ENCODE measurements at places on chromosomes 2 and 18. TPM values are rescaled to one million over a fixed set of nuclear protein-coding genes. Genes with fewer than 3 reads are reported as not detected.

DNA sequence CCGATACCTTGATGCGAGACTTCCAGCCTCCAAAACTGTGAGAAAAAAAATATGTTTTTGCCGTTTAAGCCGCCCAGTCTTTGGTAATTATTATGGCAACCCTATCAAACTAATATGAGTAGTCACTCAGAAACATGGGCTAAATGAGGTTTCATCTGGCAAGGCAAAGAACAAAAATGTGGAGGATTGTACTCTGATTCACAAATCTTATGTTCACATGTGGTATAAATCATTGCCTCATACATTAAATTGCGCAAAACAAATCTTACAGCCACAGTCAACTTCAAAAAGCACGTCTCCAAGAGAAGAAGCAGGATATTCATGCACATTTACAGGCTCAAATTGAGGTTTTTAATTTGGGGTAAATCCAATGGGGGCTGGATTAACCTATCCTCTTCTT, 1435.4 kb upstream of the LRRTM1 start:
- H3K36me3 ChIP-seq: no peaks in the 10 kb centered on the region
- no peak overlapping the region for H3K27ac ChIP-seq
- H3K4me1 ChIP-seq: no peaks in the 10 kb centered on the region
- no peaks in the 10 kb centered on the region for H3K27me3 ChIP-seq
- DNase-seq: no peak

DNA sequence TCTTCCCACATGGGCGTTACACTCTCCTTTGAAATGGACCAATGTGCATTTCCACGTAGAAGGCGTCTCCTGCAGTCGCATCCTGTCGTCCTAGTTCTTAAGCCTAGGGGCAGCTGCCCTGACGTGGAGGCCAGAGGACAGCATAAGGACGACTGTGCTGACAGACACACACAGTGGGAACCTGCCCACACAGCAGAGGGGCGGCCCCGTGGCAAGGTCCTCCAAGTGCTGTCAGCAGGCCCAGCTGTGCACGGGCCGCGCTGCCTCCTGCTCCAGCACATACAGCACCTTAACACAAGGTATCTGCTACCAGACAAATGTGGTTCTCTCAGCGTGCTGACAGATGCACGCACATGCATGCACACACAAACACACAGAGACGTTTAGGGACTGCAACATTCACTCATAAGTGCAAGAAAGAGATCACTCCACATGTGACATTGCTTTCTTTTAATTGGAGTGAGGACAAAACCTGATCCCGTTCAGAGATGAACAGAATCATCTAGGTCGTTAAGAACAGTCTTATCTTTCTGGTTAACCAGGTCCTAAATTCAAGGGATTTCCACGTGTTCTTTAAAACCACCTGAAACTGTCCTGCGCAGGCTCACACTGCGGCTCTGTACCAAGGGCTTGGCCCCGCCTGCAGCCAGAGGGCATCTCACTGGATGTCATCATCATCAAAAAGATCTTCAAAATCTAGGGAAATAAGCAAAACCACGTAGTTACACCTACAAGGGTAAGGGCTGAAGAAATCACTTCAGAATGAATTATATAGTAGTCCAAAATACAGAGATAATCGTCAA, 5.5 kb downstream of the COPS9 start:
- no peak overlapping the region for H3K27ac ChIP-seq
- H3K36me3 ChIP-seq: peaks cover 54% of the 10 kb centered on the region
- peaks cover 19% of the 10 kb centered on the region for H3K4me1 ChIP-seq

DNA sequence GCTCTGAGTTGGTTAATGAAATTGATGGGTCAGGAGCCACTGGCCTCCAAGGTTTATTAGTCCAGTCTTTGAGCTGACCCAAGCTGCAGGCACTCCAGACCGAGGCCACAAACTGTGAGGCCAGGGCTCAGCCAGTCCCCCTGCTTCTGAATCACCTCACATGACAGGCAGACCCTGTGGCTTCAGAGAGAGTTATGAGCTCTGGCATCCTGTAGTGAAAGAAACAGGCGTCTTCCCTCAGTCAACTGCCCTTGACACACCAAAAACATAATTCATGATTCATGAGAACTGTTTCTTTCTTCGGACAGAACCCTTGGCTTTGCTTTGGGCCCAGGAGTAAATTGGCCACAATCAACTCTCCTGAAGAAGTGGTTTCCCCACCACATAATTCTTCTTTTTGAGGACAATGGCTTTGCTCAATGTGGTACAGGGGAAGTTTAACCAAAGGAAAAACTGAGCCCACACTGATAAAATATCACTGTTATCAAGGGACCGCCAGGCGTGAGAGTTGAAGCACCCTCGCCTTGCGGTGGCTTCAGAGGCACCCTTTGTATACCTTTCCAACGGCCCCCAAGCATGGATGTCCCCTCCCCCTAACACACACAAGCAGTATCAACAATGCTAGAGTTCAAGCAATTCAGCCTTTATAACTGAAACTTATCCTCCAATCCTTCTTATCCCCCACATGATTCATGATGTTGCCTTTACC, 226.9 kb downstream of the CYRIA start:
- no peak overlapping the region for H3K27ac ChIP-seq
- no peaks in the 10 kb centered on the region for H3K36me3 ChIP-seq
- no peak overlapping the region for H3K4me3 ChIP-seq
- H3K4me1 ChIP-seq: no peaks in the 10 kb centered on the region
- no peak for DNase-seq
- peaks cover 15% of the 10 kb centered on the region for H3K27me3 ChIP-seq

DNA sequence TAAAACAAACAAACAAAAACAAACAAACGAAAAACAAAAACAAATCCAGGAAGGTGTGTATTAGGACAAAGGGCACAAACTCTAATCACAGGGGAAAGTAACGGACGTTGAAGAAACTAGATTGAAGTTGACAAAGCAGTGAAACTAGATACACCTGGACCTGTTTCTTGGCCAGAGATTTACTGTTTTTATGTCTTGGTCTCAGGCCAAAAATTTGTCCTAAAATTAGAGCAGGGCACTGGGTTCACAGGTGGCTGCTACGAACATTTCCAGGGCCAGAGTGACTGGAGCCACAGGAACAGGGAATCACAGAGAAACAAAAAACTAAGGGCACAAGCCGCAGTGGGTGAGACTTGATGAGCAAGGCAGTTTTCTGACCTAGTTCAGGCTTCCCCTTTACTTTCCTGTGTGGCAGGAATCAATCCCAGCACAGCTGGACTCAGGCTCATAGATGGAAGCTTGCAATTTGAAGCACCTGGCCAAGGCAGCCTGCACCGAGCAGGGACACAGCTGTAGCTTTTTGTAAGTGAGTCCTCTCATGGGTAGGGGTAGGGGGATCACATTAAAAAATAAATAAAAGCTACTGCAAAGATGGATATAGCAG, 329.4 kb downstream of the DLGAP1 start:
- peaks cover 1% of the 10 kb centered on the region for H3K27me3 ChIP-seq
- H3K27ac ChIP-seq: no peak overlapping the region
- DNase-seq: no peak
- H3K4me3 ChIP-seq: no peak overlapping the region
- no peaks in the 10 kb centered on the region for H3K4me1 ChIP-seq

DNA sequence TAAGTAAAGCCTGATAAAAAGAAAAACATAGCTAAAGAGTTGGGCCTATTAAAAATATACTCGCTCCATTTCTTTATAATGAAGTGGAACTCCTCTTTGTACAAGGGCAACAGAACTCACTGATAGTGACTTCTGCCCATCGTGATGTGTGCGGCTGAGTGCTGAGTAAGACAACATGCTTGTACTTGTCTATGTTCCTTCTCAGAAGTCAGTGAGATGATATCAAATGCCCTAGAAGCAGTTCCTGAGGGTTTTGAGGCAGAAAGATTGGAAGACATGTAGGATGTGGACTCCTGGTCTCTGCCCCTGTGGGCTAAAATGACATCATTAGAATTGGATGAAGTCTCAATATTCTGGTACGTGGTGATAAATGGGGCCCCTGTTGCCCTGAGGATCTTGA, 73.8 kb downstream of the USP40 start:
- no peaks in the 10 kb centered on the region for H3K27me3 ChIP-seq
- DNase-seq: no peak
- H3K4me1 ChIP-seq: no peaks in the 10 kb centered on the region
- peaks cover 4% of the 10 kb centered on the region for H3K36me3 ChIP-seq
- H3K27ac ChIP-seq: no peak overlapping the region

DNA sequence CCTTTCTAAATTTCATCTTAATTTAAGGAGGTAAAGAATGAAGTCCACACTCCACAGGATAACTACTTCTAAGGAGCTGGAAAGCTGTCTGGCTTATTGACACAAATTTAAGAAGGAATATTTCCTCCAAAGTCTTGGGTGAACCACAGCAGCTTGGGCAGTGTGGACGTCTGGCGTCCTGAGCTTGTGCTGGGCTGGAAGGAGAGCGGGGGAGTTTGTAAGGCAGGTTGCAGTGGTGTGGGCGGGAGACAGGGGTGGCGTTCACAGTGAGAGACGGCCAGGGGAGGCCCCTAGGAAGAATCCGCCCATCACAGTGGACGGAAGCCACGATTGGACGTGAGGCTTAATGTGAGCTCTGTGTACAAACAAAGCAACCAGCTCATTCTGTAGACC, 25.7 kb downstream of the ADI1 start:
- no peak for DNase-seq
- no peak overlapping the region for H3K4me3 ChIP-seq
- H3K27ac ChIP-seq: no peak overlapping the region
- H3K4me1 ChIP-seq: no peaks in the 10 kb centered on the region

GRCh38 chr2:40260437-40260836, 191.5 kb downstream of the SLC8A1 start:
- no peaks in the 10 kb centered on the region for H3K27me3 ChIP-seq
- no peak for DNase-seq
- H3K4me1 ChIP-seq: no peaks in the 10 kb centered on the region
- no peak overlapping the region for H3K27ac ChIP-seq
- no peak overlapping the region for H3K4me3 ChIP-seq

DNA sequence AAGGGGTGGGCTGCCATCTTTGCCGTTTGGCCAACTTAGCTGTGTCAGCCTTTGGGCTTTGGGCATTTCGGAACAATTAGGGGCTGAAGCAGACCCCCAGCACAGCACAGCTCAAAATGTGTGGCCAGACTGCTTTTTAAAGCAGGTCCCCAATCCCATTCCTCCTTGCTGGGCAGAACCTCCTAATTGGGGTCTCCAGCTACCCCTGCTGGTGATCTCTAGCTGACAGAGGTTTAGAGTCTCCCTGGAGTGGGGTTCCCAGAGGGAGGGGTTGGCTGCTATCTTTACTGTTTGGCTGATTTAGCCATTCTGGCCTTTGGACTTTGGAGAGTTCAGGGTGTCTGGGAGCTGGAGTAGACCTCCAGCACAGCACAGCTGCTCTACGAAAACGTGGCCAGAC, 71.5 kb upstream of the LHCGR start:
- H3K27ac ChIP-seq: no peak overlapping the region
- H3K27me3 ChIP-seq: no peaks in the 10 kb centered on the region
- no peaks in the 10 kb centered on the region for H3K4me1 ChIP-seq

- peaks cover 29% of the 10 kb centered on the region for H3K36me3 ChIP-seq
- no peaks in the 10 kb centered on the region for H3K27me3 ChIP-seq
- no peak overlapping the region for H3K27ac ChIP-seq
- no peak overlapping the region for H3K4me3 ChIP-seq
- H3K4me1 ChIP-seq: no peaks in the 10 kb centered on the region
- DNase-seq: peak; percentile 50
Observed at GRCh38 chr2:168773719-168774521, 28.5 kb upstream of the NOSTRIN start.

GRCh38 chr2:241030883-241031282, 32.5 kb downstream of the SNED1 start:
- H3K4me3 ChIP-seq: no peak overlapping the region
- H3K27ac ChIP-seq: no peak overlapping the region
- no peaks in the 10 kb centered on the region for H3K4me1 ChIP-seq
- peaks cover 5% of the 10 kb centered on the region for H3K36me3 ChIP-seq
- DNase-seq: no peak
- no peaks in the 10 kb centered on the region for H3K27me3 ChIP-seq

DNA sequence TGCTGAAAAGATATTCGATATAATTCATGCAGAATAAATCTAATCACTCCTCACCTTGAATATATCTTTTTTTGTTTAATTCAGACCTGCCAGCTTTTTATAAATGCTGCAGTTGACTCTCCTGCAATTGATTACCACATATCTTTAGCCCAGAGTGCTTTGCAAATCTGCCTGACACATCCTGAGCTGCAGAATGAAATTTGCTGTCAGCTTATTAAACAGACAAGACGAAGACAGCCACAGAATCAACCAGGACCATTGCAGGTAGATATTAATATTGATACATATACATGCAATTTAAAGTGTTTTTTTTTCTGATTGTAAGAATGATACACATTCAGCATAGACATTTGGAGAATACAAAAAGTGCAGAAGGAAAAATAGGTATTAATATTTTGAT, 35.6 kb upstream of the DYNC2LI1 start:
- no peak overlapping the region for H3K4me3 ChIP-seq
- no peaks in the 10 kb centered on the region for H3K36me3 ChIP-seq
- peaks cover 12% of the 10 kb centered on the region for H3K27me3 ChIP-seq
- H3K4me1 ChIP-seq: no peaks in the 10 kb centered on the region

DNA sequence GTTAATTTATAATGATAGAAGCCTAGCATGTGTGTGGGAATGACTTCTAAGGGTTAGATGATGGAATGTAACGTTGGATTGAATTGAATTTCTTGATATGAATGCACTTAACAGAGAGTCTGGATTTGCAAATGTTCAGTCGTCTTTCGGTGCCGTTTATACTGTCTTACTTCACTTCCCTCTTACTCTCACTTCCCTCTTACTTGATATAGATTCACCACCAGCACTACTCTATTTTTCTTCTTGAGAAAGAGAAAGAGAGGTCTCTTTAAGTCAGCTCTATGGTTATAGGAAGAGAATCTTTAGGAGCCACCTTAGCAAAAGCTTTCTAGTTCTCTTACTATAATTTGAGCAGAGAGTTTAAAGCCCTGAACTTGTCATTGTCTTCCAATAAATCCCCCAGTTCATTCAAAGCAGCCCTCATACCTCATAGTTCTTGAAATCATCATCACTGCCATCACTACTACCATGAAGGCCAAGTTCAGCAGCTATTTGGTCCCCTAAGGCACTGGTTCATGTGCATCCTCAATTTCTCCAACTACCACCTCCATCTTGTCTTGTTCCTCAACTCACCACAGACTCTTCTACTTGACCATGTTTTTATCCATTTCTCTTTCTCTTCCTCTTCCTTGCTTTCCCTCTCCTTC, 501.7 kb upstream of the TCF4 start:
- no peak overlapping the region for H3K27ac ChIP-seq
- no peaks in the 10 kb centered on the region for H3K4me1 ChIP-seq
- H3K27me3 ChIP-seq: peaks cover 9% of the 10 kb centered on the region
- no peak for DNase-seq
- no peaks in the 10 kb centered on the region for H3K36me3 ChIP-seq

Gene INPP1
- total RNA-seq: 10.2 TPM

Measured in activated CD8-positive, alpha-beta T cell treated with anti-CD3 and anti-CD28 coated beads for 36 hours (primary cell).